ENCODE measurements at places on chromosomes 1 and 21.

GRCh38 chr1:8426996-8427395 is 109.1 kb downstream of the SLC45A1 start:
- DNase-seq: no peak

- no peak for DNase-seq
Measured at GRCh38 chr1:30685796-30686165, 37.6 kb downstream of the MATN1 start.

- DNase-seq: no peak
Measured at GRCh38 chr1:209458921-209459320, 124.6 kb upstream of the CAMK1G start.

GRCh38 chr1:44408212-44408582 is 3.1 kb downstream of the RNF220 start:
- DNase-seq: no peak

DNA sequence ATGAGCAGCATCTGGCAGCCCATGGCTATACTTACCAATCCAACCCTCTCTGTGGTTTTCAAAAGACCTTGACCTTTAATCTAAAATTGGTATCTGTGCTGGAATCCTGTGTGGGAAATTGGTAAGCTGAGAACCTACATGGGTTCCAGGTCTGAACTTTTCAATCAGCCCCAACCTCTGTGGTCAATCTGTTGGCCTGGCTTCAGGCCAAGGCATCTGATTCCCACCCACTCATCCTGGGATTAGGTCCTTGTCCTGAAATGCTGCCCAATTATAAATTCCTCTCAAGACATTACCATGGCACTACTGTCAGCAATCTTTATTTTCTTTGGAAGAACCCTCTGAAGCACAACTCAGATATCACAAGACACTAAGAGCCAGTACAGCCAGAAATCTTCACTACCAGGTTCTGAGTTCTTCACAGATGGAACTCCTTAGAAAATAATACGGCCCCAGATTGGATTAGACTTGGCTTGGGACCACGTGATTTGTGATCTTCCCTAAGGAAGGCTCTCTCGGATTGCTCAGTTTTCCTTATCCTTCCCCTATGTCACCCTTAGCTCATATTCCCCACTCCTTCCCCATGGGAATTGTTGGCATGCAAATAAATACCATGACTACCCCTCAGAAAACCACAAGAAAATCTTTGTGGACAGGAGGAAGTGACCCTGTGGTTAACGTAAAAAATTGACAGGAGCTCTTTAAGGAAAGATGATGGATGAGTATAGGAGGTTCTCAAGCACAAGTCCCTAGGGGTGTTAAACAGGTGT is 207.9 kb upstream of the ST6GALNAC5 start:
- no peak for DNase-seq

GRCh38 chr1:10046356-10047085 is 13.8 kb downstream of the UBE4B start:
- no peak for DNase-seq

GRCh38 chr1:39969531-39970270 is 14.8 kb downstream of the MFSD2A start:
- no peak for DNase-seq

- DNase-seq: no peak
Measured at GRCh38 chr1:188386161-188386560, 1557.4 kb downstream of the PLA2G4A start.

- no peak for DNase-seq
Measured at GRCh38 chr1:10173582-10173981, 36.8 kb upstream of the KIF1B start.

- no peak for DNase-seq
Measured at GRCh38 chr1:22854688-22855565, 117.7 kb downstream of the LACTBL1 start.

DNA sequence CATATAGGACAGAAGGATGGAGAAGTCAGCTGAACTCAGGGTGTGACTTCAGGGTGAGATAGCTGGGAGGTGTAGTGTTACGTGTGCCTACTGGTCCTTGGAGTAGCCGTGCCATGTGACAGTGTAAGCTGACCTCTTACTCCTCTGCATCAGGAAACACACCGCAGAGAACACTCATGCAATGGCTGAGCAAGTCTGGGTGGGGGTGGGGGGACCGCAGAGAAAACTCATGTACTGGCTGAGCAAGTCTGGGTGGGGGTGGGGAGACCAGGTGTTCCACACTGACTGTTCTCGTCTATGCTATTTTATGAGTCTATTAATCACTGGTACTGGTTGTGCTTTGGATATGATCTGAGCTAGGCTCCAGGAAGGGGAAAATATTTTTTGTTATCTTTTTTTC is 233.1 kb downstream of the PAPPA2 start:
- no peak for DNase-seq

DNA sequence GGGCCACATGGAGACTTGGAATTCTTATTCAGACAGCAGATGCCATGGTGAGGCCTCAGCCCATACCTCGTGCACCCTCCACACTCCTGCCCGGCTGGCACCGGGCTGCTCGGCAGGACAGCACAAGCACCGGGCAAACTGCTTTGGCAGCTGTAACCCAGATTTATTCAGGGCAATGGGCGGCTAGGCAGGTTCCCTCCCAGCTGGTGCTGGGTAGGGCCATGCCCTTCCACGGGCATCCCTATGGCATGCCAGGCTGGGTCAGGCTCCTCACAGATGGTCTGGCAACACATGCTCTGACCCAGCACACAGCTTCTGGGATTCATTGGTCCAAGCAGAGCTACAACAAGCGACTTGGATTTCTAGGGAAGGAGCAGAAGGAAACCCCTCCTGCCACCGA is 53.4 kb downstream of the ATP1A1 start:
- no peak for DNase-seq

- DNase-seq: no peak
Measured at GRCh38 chr21:41321211-41321907, 4.8 kb downstream of the FAM3B start.

- DNase-seq: no peak
Measured at GRCh38 chr1:91153341-91153740, 131.5 kb upstream of the ZNF644 start.

GRCh38 chr1:38208716-38209632 is 162.4 kb upstream of the POU3F1 start:
- no peak for DNase-seq

GRCh38 chr1:38095454-38095931 is 48.9 kb upstream of the POU3F1 start:
- no peak for DNase-seq

DNA sequence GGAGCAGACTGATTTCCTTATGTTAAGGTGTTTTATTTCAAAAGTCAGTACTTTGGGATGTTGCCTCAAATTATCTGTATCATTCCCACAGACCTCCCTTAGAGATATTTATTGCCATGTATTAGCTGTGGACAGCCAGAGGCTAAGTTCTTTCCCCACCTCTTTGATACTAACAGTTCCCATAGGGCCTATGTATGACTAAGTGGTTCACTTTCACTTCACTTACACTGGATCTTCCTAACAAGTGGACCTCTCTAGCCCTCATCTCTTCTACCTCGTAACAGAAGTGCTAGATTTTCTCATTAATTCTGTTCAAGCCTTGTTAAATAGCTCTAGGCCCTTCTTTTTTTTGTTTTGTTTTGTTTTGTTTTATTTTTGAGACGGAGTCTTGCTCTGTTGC is 6.2 kb downstream of the TRAF5 start:
- DNase-seq: no peak

DNA sequence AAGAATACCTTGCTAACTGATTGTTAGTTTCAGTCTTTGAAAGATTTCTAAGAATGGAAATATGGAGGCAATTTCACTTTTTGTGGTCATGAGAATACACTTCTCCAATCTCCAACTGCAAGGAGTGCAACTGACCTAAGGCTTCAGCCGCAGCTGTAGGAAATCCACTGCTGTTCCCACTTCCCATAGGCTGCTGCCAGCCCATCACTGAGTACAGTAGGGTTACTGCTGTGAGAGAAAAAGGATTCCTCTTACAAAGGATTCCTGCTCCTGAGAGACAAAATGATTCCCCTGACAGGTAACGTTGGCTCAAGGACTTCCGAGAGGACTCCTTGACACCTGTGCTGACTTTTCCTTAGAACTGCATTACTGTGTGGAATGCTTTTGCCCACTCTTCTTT is 87.4 kb downstream of the ADGRL4 start:
- no peak for DNase-seq

GRCh38 chr1:145917595-145917994 is 922 bp downstream of the PEX11B start:
- DNase-seq: no peak

DNA sequence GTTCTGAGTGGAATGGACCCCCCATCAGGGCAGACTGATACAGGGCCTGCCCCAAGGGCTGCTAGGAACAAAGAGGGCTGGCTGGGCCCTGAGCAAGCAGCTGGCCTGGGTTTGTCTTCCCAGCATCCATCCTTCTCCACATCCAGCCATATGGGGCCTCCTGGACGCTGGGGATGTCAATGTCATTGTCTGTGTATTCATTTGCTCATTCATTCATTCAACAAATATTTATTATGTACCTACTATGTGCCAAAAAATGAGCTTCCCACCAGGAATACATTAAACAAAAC is 15.6 kb upstream of the ECE1 start:
- no peak for DNase-seq

- DNase-seq: no peak
Measured at GRCh38 chr1:90510143-90510542, 207.0 kb downstream of the BARHL2 start.

GRCh38 chr1:248844526-248844925 is 6.5 kb downstream of the ZNF672 start:
- no peak for DNase-seq

DNA sequence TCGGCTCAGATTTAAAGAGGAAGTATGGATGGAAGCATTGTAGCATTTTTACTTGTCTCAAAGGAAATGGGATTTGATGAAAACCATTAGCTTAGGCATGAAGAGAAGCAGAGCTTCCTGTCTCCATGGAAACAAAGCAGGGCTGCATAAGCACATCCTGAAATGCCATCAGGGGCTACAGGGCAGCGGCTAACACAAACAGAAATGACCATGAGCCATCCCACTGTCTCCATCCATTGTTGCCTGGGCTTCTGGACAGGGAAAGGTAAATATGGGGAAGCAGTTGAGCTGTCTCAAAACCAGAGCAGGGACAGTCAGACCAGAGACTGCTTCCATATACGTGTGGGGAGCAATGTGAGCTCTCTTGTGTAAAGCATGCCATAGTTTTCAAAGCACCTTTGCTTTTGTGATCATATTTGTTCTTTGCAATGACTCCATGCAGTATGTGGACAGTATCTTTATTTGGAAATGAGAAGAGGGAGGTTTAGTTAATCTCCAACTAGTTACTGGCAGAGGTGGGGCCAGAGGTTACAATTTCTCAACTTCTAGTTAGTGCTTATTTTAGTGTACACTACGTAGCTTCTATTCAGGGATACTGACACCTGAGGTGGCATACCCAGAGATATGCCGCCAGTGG is 176.1 kb downstream of the CACNA1E start:
- peak; percentile 8 for DNase-seq

- DNase-seq: no peak
Measured at GRCh38 chr1:162573136-162573535, 11.6 kb downstream of the UAP1 start.

DNA sequence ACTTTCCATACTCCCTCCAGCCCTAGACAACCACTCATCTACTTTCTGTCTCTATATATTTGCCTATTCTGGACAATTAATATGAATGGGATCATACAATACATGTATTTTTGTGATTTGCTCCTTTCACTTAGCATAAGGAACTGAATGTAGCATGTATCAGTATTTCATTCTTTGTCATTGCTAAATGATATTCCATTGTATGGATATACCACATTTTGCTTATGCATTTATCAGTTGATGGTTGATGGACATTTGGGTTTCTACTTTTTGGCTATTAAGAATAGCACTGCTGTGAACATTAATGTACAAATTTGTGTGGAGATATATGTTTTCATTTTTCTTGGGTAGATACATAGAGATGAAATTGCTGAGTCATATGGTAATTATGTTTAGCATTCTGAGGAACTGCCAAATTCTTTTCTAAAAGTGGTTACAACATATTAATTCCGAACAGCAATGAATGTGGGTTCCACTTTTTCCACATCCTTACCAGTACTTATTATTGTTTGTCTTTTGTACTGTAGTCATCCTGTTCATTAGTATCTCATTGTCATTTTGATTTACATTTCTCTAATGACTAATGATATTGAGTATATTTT is 121.0 kb downstream of the LRRC40 start:
- no peak for DNase-seq

- no peak for DNase-seq
Measured at GRCh38 chr1:205416322-205416721, 5.5 kb downstream of the LEMD1 start.

DNA sequence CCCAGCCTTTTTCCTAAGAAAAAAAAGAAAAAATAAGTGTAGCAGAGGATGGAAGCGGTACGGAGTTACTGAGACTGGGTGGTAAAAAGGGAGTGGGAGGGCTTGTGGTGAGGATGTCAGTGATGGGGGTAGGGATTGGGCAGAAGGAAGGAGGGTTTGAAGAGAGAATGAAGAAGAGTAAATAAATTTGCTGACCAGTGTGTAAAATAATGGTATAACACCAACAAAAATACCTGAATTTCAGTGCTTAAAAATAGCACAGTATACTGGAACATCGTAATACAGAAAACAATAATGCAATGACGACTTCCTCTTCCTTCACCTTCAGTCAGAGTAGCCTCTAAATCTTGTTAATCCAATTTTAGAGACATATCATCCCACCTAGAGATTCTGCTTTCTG is 18.8 kb upstream of the SYPL2 start:
- no peak for DNase-seq

- DNase-seq: no peak
Measured at GRCh38 chr1:53066891-53067738, 5.1 kb downstream of the PODN start.

DNA sequence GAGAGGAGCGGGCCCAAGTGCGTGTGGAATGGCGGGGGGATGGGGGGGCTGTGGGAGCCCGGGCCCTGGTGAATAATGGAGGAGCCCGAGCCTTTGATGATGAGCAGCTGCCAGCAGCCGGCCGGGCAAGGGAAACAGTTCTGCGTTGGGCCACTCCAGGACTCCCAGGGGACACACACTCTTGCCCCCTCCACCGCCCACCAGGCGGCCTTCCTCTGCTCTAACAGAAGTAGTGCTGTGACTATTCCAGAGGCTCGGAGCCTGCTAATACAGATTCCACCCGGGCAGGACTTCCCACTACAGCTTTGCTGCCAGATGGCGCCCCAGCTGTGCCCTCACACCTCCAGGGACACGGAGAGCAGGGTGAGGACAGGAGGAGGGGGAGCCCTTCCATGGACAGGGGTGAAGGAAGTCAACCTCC is 48.2 kb upstream of the LRP8 start:
- DNase-seq: no peak

DNA sequence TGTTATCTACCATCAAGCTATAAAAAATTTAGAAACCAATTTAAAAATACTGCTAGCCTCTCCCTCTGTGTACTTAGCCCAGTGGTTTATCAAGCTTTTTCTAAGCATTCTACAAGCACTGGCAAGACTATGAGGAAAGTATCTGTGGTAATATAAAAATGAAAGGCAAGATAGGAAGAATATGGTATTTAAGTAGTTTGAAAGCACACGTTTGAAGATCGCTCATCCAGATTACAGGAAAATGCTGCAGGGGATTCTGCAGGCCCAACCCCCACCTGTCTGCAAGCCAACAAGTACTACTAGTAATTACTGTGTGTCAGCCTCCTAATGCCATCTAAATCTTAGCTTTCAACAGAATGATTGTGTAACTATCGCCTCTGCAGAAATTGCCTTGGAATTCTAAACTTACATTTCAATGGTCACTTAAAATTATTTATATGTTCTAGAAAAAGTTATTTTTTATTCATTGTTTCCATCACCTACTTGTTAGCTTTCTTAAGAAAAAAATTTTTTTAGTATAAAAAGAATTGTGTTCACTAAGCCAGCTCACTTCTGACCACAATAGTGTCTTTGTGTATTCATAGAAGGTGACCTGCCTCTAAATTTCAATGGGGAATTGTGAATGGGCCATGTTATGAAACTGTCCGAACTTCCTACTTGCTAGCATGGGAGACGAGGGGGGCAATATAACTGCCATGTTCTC is 8.5 kb downstream of the ERRFI1 start:
- DNase-seq: no peak

All from HuH-7.5 (cell line).